ENCODE measurements at places on chromosomes 11 and 22.

DNA sequence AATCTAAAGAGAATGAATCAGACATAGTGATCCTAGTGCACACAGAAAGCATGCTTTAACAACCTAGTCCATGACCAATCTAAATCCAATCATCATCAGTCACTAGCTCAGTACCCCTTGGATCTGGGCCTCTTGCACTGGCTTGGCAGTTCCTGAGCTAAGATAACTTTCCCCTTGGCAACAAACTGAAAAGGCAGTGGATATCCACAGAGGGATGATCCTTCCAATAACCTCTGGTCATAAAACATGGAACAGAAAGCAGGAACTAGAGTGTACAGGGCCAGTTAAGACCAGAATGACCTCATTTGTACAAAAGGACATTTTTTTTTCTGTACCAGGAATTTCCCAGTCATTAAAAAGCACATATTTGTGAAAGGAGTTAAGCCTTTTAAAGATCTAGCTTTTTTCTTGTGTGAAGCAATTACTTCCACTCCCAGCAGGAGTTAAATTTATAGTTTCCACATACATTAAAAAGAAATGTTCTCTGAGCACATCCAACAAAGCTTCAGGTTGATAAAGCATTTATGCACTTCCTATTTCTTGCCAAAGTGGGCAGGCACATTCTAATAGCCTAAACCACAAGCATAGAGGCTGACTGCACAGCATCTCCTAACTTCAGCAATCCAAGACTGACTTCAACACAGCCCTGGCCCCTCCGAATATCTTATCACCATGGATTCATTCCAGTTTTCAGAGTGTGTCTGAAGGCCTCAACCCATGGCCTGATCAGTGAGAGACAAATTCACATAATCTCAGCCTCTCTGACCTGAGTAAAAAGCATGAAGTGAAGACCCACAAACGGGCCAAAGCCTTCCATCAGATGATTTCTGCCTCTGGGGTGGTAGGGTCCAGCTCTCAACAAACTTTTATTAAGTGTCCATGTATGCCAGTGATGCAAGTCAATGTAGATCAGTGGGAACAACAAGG lies 29.9 kb downstream of the GUCY1A2 start:
- DNase-seq: no peak

- DNase-seq: peak; percentile 84
Observed at GRCh38 chr22:30286813-30287647, 2.3 kb downstream of the CASTOR1 start.

GRCh38 chr11:122751292-122752070 lies 86.8 kb upstream of the CRTAM start:
- no peak for DNase-seq

- no peak for DNase-seq
Observed at GRCh38 chr22:25183949-25184619, 15.6 kb upstream of the CRYBB3 start.

DNA sequence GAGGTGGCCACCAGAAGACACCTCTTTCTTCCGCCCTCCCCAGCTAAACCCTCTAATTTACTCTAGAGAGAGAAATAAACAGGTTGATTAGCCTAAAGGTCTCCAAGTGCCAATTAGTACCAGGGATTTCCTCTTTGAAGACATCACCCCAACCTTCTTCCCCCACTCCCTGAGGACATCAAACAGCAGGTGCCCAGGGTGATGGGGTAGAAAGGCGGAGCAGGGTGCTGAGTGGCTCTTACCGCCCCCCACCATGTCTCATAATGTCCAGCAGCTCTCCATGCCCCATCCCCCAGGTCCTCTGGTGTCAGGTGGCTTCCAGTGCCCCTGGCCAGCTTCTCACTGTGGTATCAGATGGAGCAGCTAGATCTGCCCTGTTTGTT lies 5.3 kb upstream of the GNAZ start:
- DNase-seq: no peak

Measured in left colon (tissue), 2 donors.